ENCODE measurements at places on chromosomes 11 and 22.
A peak's percentile ranks its signal among the peaks of the same experiment; 100 is the strongest.

GRCh38 chr11:35552616-35553015 lies 27.2 kb upstream of the PAMR1 start:
- H3K27ac ChIP-seq = no peak overlapping the region
- H3K27me3 ChIP-seq = peaks cover 16% of the 10 kb centered on the region
- no peaks in the 10 kb centered on the region for H3K36me3 ChIP-seq
- H3K4me1 ChIP-seq = no peaks in the 10 kb centered on the region

DNA sequence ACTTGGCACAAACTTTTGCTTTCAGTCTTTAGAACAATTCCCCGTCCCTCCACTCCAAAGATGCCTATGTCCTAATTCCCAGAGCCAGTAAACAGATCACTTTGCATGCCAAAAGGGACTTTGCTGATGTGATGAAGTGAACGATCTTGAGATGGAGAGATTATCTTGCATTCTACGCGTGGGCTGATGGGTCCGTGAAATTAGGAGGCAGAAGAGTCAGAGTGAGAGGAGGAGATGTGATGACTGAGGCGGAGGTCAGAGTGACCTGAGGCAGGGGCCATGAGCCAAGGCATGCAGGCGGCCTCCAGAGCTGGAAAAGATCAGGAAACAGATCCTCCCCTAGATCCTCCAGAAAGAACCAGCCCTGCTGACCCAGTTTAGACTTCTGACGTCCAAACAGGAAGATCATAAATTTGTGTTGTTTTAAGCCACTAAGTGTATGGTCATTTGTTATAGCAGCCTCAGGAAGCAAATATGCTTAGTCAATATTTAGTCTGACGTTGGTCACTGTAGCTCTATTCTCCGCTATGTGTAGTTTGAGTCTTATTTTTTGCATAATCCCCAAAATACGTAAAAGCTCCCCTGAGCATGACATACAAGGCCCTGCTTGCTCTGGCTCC lies 76.0 kb upstream of the TIMP3 start:
- DNase-seq = no peak
- H3K27me3 ChIP-seq = peaks cover 8% of the 10 kb centered on the region
- H3K36me3 ChIP-seq = no peaks in the 10 kb centered on the region
- no peak overlapping the region for H3K27ac ChIP-seq
- H3K4me3 ChIP-seq = no peak overlapping the region

GRCh38 chr11:29317694-29318093 lies 699.1 kb downstream of the KCNA4 start:
- no peaks in the 10 kb centered on the region for H3K4me1 ChIP-seq
- no peak overlapping the region for H3K4me3 ChIP-seq
- no peak overlapping the region for H3K27ac ChIP-seq

DNA sequence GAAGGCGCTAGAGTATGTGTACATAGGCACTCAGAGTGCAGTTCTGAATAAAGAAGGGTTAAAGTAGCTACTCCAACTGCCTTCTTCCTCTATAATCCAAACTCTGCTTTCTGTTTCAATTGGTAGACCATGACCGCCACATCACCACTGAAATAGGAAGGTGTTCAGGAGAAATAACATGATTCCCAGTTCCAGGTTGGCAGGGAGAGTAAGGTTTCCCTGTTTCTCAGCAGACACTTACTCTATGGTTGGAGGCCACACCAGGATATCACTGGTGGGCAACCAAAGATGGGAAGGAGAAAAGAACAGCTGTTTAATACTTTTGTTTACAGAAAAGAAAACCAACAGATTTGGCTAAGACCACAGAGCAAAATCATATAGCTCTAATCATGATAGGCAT lies 37.9 kb downstream of the PAK1 start:
- peaks cover 11% of the 10 kb centered on the region for H3K4me1 ChIP-seq
- no peak for DNase-seq
- no peaks in the 10 kb centered on the region for H3K36me3 ChIP-seq
- no peak overlapping the region for H3K4me3 ChIP-seq
- H3K27ac ChIP-seq = no peak overlapping the region
- no peaks in the 10 kb centered on the region for H3K27me3 ChIP-seq

- H3K27ac ChIP-seq = no peak overlapping the region
- no peaks in the 10 kb centered on the region for H3K36me3 ChIP-seq
- peaks cover 5% of the 10 kb centered on the region for H3K4me1 ChIP-seq
- no peak for DNase-seq
- no peak overlapping the region for H3K4me3 ChIP-seq
Measured at GRCh38 chr22:45499746-45500145, 2.9 kb upstream of the FBLN1 start.

DNA sequence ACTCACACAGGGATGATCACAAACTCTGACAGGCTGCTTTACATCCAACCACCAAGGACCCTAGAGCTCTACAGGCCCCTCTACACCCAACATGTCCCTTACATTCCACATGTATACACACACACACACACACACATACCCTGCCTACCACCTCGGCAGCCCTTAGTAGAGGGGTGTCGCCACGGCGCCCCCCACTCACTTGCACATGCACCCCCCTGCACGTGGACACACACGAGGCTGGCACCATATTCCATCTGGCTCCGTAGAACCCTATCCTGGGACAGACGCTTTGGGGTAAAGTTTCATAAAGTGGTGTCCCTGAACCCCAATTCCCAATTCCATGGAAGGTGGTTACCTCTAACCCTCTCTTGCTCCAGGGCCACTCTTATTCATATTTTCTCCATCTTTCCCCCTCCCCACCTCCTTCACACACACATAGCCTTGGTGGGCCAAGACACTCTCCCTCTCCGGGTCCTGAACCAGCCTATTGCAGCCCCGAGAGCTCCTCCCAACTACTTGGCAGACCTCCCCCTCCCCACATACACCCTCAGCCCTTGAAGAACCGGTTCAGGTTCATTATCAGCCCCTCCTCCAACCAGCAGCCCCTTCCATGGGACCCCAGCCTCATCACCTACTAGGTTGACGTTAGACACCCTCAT lies 809 bp downstream of the PDE2A start:
- no peak overlapping the region for H3K27ac ChIP-seq
- H3K4me1 ChIP-seq = peaks cover 16% of the 10 kb centered on the region
- H3K27me3 ChIP-seq = peaks cover 80% of the 10 kb centered on the region

DNA sequence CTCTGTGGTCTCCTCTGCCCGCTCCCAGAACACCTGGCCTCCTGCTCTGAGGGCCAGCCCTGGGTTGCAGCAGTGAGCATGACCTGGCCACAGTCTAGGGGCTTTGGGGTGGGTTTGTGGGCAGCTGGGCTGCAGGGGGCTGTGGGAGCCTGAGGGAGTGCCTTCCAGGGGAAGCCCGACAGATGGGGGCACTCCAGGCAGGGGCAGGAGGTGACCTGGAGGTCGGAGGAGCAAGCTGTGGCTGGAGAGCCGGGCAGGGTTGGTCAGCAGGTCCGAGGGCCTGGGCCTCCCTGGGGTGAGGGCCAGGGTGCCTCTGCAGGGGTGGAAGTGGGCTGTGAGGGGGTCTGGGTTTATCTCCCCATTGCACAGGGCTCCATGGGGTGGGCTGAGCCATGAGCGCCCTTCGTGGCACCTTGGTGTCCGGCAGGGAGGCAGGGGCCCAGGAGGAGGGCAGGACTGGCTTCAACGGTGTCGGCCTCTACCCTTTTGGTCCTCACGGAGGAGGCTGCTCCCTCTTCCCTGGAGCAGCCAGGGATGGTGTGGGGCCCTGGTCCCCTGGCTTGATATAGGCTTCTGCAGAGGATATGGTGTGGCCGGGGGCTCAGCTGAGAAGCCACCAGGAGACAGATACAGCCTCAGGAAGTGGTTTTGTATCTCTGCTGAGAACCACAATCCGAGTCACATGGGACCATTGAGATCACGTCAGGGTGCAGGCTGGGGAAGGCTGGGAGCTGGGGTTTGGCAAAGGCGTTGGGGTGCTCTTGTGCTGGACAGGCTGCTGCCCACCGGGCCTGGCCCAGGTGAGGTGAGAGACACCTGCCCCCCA lies 22.3 kb downstream of the KCNQ1 start:
- peak overlapping the region; percentile 42 for H3K27ac ChIP-seq
- no peaks in the 10 kb centered on the region for H3K27me3 ChIP-seq
- peaks cover 50% of the 10 kb centered on the region for H3K4me1 ChIP-seq
